Activated naive CD8-positive, alpha-beta T cell treated with anti-CD3 and anti-CD28 coated beads for 36 hours (primary cell): ENCODE measurements at places on chromosomes 12 and 14.

GRCh38 chr12:31568498-31568897, 22.4 kb downstream of the DENND5B start:
- no peak for DNase-seq

DNA sequence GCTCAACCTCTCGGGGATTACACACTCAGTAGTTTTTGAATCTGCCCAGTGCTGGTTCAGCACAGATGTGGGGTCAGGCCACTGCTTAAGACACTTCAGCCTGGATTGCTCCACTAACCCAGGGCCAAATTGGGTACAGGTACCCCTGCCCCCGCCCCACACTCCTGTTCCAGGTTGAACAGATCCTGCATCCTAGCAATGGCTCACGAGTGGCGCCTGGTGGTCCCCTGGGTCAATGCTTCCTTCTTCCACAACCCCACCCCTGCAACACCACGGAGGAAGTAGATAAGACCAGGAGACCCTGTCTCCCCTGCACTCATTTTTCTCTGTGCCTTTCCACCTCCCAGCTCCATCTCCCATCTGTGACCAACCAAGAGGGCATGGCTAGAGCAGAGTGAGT, 108.4 kb downstream of the ESRRB start:
- DNase-seq, result no peak

DNA sequence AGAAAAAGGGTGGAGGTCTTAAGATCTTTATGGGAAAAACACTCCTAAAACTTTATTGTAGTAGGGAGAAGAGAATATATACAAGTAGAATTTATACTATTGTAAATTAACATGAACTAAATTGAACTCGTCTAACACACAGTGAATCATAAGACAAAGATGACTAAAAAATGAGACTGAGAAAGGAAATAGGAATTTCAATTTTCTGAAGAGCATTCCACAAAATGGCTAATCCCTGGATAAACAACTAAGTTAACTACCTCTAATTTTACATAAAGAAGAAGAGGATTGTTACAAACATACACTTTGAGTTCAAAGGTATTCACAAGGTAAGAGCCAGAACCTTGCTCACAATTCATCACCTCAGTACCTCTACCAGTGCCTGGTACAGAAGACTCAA, 2.0 kb downstream of the MAP4K5 start:
- no peak for DNase-seq

GRCh38 chr12:122790393-122791075, 16.2 kb downstream of the CCDC62 start:
- no peak for DNase-seq

DNA sequence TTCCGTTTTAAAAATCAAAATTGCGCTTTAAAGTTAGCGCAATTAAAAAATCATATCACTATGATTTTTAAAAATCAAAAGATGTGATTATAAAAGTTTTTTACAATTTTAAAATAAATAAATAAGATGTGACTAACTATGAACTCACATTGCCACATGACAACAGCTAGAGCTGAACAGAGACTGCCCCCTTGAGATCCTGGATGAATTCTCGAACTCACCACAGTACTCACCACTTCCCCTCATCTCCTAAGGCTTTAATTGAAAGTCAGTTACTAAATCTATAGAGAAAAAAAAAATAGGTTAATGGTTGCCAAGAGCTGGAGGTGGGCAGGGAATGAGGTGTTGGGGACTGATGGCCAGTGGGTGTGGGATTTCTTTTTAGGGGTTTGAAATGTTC, 384.2 kb downstream of the ZFP36L1 start:
- DNase-seq, result no peak

DNA sequence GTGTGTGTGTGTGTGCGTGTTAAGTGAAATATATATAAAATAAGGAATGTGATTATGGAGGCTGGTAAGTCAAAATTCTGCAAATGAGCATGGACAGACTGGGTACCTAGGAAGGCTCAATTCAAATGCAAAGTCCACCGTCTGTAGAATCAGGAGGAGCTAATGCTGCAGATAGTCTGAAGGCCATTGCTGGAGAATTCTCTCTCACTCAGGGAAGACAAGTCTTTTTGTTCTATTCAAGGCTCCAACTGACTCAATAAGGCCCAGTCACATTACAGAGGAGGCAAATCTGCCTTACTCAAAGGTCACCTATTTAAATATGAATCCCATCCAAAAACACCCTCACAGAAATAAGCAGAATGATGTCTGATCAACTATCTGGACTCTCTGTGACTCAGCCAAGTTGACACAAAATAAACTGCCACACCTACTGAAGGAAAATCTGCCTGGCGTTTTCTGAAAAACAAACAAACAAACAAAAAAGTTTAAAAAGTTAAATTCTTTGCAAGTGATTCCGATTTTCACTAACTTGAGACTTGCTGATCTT, 684 bp upstream of the KLRF2 start:
- no peak for DNase-seq

DNA sequence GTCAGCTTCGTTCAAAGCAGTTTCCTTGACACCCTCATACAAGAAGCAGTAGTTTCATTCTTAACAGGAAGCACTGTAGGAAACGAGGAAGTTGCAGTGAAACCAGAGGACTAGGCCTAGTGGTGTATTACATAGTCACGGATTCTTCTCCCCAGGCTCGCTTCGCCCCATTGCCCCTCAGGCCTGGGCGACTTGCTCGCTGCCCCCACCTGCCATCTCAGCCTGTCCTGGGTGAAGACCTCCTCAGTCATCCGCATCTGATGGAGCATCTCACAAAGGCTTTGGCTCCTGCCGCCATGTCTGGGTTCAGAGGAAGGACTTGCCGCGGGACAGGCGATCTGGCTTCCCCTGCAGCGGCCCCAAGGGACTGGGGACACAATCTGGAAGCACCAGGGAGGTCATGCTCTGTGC, 93.5 kb downstream of the LMNTD1 start:
- DNase-seq, result no peak

- DNase-seq, result no peak
Observed at GRCh38 chr14:51507906-51508511, 143.7 kb upstream of the FRMD6 start.

DNA sequence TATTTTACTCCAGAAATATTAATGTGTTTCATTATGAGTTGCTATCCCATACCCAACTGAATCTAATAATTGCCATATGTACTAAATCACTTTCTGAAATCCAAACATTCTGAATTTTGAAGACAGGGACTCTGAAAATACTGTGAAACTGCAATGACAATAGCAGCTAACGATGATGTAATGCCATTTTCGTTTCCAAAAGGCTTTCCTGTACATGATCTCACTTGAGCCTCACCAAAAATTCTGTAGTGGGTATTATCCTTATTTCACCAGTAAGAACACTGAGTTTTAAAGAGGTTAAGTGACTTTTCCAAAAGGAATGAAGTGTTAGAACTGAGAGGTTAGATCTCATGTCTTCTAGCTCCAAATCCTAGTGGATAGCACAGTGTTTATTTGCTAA, 133.3 kb downstream of the FLRT2 start:
- DNase-seq, result no peak

DNA sequence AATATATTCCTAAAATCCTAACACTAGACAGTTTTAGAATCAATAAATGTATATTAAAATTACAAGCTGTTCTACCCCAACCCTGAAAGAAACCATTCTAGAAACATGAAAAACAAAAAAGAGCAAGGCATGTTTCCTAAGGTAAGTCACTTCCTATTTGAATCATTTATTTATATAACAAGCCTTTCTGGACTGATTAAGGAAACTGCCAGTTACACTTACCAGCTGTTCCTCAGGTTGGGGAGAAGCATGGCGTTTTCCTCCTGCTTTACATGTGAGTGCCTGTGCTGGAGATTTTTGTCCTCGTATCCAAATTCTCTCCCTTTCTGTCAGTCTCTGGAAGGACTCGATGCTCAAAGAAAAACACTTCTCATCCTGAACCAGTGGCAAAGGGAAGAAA, 183.3 kb downstream of the EFCAB11 start:
- DNase-seq, result no peak

DNA sequence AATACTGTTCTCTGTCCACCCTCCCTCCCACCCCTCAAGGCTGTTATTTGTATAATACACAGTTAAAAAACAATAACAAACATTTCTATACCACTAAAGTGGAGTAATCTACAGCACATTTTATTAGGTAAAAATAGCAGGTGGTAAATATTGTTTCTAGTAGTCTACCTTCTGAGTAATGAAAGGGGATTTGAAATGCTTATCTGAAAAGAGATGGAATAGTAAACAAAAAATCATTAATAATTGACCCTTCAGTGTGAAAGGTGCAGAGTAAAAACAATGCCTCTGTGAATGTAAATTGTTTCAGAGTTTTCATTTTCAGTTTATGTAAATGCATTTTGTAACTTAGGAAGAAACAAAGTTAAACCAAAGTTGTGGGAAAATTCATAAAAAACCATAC, 321.2 kb downstream of the SLC16A7 start:
- no peak for DNase-seq

GRCh38 chr12:42299392-42300308, 26.2 kb downstream of the ZCRB1 start:
- peak; percentile 70 for DNase-seq

- DNase-seq, result no peak
Observed at GRCh38 chr14:28375295-28375694, 391.3 kb upstream of the FOXG1 start.

DNA sequence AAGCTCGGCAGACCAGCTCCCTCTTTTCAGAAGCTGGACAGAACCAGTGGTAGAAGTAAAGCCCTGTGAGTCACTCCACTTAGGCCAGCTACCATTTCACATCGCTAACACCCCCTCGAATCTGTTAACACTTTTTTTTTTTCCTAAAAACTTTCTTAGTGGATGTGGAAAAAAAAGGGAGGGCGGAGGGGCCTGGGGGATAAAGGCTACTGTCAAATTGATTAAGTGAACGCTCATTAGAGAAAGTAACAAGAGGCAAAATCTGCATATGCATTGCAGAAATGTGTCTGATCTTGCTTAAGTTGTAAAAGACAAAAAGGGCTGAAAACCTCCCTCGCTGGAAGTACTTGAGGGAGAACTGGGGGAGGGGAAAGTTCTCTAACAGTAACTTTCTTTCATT, 86.6 kb upstream of the OTX2 start:
- no peak for DNase-seq

- peak; percentile 55 for DNase-seq
Observed at GRCh38 chr12:69161829-69162228, 77.5 kb upstream of the CPSF6 start.

DNA sequence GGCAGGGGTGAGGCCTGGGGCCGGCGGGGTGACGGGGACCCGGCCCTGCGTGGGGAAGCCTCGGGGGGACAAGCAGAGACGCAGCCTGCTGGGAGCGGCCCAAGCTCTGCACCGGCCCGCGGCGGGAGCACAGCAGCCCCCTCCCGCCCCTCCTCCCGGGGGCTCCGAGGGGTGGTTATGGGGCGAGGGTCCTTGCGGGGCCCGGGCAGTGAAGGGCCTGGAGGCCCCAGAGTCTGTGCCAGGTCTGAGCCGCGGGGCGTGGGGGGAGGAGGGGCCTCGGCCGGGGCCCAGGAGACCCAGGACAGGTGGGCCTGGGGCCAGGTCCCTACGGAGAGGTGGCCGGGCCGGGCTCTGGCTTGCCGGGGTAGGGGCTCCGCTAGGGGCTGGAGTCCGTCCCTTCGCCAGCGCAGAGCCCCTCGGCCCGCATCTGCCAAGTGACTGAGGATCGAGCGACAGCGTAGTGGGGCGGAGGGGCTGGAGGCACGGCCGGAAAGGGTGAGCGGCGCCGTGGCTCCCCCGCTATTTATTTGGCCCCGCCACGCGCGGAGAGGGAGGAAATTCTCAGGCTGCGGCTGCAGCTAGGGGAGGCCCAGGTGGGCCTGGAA, 495 bp downstream of the TMEM121 start:
- no peak for DNase-seq

- no peak for DNase-seq
Observed at GRCh38 chr12:13119826-13120225, 16.4 kb upstream of the GSG1 start.

GRCh38 chr14:37969511-37969979, 238.2 kb upstream of the SSTR1 start:
- DNase-seq, result no peak

- DNase-seq, result no peak
Observed at GRCh38 chr12:54038871-54039414, 6.1 kb downstream of the HOXC5 start.

GRCh38 chr14:58752771-58753201, 115.0 kb downstream of the DACT1 start:
- DNase-seq, result no peak

DNA sequence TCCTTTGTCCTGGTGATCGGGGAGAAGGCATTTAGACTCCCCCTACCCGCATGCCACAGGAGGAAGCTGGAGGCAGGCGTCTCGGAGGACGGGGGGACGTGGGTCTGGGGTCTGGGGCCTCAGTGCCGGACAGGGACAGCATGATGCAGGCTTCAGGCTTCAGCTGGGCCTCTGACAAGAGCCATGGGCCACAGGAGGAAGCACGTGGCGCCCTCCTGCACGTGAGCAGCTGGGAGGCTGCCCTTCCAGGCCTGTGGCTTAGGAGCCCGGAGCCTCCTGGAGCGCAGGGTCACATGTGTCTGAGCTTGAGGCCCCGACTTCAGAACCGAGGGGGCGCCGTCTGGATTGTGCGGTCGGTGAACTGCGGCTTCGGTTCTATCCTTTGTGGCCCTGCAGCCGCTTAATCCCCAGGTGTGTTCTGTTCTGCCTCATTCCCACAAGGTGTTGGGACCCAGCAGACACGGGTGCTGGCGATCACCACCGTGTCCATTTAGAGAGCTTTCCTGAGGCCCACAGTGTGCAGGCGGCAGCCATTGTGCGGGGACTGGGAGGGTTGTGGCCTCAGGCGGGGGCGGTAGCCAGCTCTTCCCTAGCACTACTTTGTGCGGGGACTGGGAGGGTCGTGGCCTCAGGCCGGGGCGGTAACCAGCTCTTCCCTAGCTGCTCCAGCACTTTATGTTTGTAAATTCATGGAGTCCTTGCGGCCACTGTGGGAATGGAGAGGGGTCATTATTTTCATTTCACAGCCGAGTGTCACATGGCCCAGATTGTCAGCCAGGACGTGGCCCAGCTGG, 150.2 kb downstream of the ADGRD1 start:
- DNase-seq, result no peak

DNA sequence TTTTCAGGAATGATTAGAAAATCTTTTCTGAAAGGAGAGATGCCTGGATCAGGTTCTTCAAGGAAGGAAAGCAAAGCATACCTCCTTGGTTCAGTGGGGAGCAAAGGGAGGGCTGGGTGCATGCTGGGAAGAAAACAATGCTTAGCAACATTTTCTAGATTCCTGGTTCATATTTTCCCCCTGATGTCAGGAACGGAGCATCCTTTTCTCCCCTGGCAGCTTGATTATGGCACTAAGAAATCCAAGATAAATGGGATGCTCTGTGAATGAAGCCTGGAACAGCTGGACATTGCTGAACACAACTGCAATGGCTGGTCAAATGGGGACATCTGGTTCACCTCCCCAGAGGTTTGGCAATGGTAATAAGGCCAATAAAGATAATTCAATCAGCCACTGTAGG, 50.9 kb downstream of the KCNA5 start:
- no peak for DNase-seq

GRCh38 chr12:88248606-88249005, 106.5 kb downstream of the TMTC3 start:
- DNase-seq, result no peak

GRCh38 chr12:113271853-113272561, 50.7 kb downstream of the TPCN1 start:
- DNase-seq, result no peak
